ENCODE measurements at places on chromosomes 1 and 21.

GRCh38 chr21:15687208-15687607 is 42.6 kb upstream of the USP25 start:
- no peak for DNase-seq

GRCh38 chr1:54227091-54227602 is 27.2 kb downstream of the MRPL37 start:
- peak; percentile 8 for DNase-seq

- DNase-seq: no peak
Measured at GRCh38 chr1:82465024-82465423, 664.3 kb downstream of the ADGRL2 start.

DNA sequence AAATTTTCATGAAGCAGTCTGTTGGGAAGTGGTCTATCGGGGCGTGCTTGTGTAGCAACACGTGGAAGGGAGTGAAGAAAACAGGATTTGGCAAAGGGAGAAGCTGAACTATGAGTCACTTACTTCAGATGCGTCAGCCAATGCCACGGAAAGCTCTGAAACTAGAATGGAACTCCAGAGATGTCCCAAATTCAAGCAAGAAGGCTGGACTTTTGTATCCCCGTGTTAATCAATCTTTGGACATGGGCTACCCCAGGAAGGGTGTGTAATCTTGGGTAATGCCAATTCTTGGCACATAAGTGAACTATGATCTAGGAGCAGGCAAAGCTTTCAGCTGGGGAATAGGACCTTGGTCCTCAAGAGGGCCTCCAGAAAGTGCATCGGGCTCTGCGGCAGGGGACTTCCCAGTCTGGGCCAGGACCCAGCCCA is 102.6 kb downstream of the ADSS2 start:
- DNase-seq: no peak

DNA sequence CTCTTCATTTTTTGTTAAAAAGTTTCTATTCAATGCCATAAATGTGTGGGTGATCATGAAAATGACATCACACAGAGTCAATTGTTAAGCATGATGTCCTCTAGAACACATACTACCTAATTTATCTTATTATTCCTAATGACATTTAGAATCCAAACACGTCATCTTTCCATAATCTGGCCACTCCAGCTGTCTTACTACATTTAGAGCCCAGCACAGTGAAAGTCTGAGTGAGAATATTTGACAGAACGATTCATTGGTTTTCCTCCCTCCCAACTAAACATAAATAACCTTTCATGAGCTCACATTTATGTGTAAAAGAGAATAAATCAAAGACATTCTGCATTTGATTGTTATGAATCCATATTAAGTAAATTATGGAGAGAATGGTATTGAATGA is 160.7 kb downstream of the OLFM3 start:
- no peak for DNase-seq

DNA sequence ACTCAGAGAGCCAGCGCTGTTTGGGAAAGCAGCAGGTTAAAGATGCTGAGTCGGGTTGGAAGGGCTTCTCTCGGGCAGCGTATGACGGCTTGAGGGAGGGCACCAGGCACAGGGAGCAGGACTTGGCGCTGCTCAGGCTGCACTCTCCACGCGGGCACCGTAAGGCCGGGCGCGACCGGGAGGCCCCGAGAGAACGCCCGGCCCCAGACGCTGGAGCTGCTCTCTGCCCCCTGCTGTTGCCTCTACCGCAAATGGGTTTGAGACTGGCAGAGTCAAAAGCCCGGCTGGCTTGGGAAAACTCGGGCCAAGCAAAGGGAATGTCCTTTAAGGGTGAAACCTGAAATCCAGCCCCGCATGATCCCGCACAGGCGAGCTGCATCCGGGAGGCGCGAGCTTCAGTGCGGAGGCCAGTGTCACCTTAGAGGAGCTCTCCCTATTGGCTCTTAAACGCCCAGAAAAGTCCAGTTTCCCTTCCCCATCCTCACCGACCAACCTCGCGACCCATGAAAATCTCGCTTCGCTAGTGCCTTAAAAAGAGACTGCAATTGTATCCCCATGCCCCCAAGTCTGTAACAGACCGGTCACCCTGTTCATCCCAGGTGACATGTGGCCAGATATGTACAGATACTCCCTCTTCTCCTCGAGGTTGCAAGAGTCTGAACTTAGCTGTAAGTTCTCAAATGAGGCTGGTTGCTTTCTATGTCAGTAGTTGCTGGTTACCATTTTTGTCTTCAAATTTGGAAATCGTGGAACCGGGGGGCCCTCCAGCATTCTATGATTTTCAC is 1.1 kb downstream of the PRRX1 start:
- peak; percentile 11 for DNase-seq

DNA sequence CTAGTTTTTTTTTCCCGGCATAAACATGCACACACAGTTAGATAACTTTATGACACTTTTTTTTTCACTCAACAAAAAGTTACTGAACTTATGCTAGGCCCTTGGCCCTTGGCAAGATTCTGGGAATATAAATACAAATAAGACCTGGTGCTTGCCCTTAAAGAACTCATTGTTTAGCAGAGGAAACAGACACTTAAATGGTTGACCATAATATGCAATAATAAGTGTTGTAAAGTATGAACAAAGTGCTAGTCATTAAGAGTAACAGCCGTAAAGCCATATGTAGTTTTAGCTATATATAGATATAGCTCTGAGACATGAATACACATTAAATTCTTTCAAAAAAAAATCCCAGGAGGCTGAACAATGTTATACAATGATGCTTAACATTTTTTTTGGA is 198.3 kb downstream of the CYYR1 start:
- no peak for DNase-seq

DNA sequence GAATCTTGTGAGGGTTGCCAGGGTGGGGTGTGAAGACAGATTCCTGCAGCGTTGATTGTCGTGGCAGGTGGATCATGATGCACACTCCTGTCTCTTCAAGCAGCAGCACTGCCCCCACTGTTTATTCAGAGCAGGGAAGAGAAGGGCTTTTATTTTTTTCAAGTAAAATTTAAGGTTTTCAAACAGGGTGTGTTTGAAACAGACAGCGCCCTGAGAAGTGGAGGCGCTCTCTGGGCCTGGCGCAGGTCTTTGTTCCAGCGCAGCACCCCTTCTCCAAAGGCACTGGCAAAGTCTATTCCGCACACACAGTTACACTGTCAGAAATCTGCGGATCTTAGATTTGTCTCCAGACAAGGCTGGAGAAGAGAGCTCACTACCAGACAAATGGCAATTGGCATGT is 7.0 kb downstream of the C1orf53 start:
- DNase-seq: no peak

DNA sequence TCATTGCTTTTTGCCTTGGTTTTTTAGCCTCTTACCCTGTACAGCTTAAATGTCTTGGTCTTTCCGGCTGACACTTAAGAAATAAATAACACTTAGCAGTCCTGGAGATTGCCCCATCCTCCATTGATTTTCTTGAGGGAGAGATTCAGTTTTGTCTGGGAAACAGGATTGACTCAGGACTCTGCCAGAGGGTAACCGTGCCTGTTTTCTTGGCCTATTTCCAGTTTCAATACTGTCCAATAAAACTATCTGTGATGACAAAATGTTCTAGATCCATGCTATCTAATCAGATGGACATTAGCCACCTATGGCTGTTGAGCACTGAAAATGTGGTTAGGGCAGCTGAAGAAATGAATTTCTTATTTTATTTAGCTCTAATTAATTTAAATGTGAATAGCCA is 216.1 kb downstream of the DUSP10 start:
- no peak for DNase-seq

DNA sequence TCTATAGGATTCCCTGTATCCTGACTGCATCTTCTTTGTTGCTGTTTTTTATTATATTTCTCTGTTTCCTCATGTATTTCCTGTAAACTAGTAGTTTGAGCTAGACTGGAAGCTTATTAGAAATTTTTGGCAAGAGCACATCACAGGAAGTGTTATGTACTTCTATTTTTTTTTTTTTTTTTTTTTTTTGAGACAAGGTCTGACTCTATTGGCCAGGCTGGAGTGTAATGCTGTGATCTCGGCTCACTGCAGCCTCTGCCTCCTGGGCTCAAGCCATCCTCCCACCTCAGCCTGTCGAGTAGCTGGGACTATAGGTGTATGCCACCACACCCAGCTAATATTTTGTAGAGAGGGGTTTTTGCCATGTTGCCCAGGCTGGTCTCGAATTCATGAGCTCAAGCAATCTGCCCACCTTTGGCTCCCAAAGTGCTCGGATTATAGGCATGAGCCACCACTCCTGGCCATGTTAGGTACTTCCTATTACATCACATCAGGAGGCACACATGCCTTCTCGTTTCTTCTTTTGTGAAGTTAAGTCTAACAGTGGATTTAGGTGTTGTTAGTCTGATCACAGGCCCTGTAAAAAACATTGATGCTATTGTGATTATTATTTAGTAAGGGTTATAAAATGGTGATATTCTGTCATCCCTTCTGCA is 12.5 kb downstream of the C1orf21 start:
- no peak for DNase-seq

DNA sequence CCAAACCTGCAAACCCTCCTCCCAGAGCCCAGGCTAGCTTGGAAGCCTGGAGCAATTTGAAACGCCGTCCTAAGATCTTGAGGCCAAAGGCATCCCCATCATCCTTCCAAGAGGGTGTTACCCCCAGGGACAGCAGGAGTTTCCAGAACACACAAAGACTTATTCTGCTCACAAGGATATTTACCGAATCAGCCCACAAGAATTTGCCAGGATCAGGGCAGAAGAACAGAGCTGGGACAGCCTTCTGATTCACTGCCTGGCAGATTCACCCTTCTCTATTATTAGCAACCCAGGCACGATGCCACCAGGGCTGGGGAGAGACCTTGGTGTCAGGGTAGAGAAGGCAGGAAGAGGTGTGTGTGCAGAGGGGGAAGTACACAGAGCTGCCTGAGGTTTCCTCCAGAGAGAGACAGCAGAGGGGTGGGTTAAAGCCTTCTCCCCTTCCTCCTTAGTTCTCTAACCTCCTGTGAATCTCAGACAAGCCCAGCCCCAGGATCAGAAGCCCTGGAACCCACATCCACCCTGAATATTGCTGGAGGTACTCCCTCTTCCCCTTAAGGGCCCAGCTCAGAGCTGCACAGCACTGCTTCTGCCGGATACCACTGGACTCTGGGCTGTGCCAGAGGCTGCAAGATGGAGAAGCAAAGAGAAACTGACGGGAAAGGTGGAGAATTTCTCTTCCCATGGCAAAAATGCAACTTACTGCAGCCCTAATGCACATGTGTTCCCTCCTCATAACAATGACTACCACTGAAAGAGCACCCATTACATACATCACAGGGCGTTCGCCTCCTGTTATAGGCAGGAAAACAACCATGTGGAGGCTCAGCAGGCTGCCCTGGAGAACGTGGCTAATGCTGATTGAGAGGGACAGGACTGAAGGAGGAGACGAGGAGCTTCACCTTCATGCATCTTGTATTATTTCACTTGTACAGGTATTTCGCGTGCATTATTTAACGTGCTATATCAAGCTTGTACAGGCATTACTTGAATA is 61.8 kb downstream of the ITPKB start:
- no peak for DNase-seq

- no peak for DNase-seq
Measured at GRCh38 chr1:109771712-109772657, 8.3 kb upstream of the EPS8L3 start.

DNA sequence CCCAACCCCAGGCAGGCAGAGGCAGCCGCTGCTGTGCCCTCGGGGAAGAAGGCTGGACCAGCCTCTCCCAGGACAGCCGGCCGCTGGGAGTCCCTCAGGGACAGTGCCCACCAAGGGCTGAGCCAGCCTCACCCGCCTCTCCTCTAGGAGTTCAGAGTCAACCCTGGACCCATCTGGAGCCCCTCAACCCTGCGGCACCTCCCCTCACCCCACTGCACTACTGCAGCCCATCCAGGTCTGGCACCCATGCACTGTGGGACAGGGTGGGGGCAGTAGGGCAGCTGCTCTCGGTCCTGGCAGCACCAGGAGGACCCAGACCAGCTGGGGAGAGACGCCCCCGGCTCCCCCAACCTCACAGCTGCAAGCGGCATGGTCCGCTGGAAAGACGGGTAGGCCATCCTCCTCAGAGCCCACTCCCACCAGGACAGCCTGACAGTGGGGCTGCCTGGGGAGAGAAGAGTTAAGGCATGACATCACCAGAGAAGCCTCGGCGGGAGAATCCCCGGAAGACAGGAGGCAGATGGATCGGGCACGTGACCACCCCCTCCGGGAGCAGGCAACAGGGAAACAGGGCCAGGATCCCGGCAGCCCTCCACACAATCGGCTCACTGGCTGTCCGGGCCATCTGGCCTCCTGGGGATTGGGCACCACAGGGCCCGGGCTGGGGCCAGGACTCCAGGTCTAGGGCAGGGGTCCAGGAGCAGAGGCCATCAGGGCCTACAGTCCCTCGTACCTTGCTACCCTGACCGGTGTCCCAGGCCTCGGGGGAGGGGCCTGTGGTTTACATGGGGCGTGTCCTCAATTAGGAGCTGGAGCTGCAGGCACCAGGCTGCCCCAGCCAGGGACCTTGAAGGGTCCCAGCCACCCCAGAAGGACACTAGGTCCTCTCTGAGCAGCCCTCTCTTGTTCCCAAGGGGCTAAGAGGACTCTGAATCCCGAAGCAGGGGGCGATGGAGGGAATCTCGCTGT is 3.1 kb downstream of the ACAP3 start:
- peak; percentile 54 for DNase-seq

GRCh38 chr1:59486615-59487014 is 189.7 kb downstream of the FGGY start:
- DNase-seq: no peak

DNA sequence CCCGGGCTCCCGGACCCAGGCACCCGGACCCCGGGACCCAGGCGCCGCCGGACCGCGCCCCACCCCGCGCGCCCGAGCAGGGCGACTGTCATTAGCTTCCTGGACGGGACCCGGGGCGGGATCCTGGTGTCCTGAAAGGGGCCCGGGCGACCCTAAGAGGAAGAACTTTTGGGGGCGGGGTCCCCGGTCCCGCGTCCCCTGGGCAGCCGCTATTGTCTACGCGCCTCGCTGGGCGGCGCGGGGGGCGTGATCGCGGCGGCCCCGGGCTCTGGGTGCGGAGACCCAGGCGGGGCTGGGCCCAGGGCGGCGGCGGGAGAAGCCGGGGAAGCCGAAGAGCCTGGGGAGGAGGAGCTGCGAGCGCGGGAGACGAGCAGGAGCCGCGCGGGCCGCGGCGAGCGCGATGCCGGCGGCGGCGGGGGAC is 465 bp downstream of the HUNK start:
- no peak for DNase-seq

DNA sequence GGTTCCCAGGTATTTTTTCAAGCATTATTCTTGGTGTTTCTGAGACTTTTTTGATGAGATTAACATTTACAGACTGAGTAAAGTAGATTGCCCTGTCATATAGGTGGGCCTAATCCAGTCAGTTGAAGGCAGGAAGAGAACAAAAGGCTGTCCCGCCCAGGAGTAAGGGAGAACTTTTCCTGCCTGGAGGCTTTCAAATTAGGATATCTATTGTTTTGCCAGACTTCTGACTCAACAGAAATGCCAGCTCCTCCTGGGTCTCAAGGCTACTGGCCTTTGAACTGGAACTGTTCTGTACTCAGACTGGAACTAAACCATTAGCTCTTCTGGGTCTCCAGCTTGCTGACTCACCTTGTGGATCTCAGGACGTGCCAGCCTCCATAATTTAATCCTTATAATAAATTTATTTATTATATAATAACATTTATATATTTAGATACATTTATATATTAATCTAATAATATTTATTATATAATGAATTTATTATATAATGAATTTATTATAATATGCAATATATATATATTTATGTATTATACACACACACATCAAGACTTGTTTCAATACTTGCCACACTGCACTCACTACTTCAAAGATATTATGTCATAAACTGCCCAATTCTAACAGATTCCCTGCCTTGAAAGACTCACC is 510.8 kb upstream of the B3GALT2 start:
- DNase-seq: no peak

All from DMS79 treated with DMSO at 0.1 percent for 48 hours (cell line).